H54 (cell line): ENCODE measurements at places on chromosomes 1 and 21.

- no peak for DNase-seq
Measured at GRCh38 chr1:177950506-177950905, 19.4 kb downstream of the SEC16B start.

DNA sequence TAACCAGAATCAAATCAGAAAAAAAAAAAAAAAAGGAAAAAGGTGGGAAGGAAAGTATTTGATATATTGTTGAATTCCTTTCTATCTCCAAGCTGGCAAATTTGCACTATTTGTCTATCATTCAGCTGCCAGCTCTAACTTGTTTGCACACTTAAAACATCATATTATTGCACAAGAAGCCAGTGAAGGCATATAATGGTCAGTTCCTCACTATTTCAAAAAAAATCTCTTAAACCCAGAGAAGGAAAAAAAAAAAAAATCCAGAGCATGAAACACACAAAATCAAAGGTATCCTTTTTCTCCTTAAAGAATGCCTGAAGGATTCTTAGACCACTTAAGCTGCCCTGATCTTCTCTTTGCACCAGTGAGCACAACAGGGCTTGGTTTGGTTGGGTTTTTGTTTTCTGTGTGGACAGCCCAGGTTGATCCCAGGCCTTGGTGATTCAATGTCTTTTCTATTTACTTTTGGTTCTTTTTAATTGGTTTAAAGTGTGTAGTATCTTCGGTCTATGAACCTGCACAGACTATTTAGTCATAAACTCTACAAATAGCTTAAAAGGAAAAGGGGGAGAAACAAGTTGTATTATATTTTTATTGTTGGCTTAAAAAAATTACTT, 40.2 kb downstream of the DUSP10 start:
- no peak for DNase-seq

GRCh38 chr1:203349773-203350524, 973 bp downstream of the FMOD start:
- no peak for DNase-seq

GRCh38 chr21:42921927-42922326, 3.5 kb downstream of the ERVH48-1 start:
- DNase-seq: no peak

GRCh38 chr1:112371775-112372174, 24.2 kb upstream of the CTTNBP2NL start:
- no peak for DNase-seq

DNA sequence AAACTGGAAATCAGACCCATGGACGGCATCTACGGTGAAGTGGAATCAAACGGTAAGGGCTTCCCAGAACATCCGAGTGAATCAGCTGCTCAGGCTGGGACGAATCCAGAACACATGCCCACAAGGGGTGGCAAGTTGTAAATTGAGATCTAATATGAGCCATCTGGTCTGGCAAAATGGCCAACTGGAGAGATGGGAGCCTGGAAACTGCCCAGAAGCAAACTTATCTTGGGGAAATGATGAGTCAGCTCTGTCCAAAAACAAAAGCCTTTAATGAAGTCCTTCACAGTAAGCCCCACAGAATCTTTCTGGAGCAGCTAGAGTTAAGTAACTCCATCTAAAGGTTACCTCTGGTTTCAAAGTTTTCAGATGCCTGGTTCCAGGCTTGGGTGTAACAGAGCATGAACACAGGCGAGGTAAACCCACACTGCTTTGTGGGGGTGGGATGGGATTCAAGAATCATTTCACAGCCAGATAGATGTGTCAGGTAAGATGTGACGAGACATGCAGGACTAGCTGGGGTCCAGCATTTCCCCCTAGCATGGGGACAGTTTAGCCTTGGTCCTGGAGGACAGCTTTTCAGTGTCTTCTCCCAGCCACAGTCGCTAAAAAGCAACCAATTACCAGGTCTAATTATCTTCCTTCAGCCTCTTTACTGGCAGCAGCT, 10.5 kb upstream of the SRP9 start:
- peak; percentile 68 for DNase-seq

DNA sequence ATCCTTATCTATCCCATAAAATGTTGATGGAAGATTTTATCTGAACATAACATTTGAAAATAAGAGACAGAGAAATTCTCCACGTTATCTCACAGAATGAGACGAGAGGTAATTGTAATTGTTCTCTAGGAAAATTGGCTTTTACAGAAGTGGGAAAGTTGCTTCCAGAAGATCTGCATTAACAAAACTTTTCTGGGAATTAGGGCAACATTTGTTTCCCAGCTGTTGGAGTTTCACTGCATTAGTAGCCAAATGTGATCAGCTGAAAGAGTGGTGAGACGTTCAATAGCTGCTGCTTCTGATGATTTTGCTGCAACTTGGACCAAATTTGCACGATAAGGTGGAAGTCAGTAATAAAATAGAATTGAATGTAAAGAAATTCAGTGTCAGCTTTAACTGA, 7.6 kb downstream of the CHODL start:
- no peak for DNase-seq

DNA sequence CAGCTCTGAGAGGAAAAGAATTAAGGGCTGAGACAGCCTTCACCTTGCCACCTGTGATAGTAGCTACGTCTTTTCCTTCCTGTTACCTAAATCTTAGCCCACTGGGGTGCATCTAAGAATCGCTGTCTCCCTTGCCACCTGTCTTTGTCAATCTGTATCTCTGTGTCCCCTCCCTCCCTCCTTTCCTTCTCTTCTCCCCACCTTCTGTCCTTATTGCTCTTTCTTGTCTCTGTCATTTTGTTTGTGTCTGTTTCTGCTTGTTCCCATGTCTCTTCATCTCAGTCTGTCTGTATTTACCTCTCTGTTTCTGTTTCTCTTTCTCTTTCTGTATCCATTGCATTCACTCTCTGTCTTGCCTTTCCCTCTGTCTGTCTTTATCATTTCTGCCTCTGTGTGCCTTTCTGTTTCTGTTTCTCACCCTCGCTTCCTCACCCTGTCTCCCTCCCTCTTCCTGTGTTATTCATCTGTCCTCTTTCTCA, 30.2 kb downstream of the SLC22A15 start:
- DNase-seq: no peak

DNA sequence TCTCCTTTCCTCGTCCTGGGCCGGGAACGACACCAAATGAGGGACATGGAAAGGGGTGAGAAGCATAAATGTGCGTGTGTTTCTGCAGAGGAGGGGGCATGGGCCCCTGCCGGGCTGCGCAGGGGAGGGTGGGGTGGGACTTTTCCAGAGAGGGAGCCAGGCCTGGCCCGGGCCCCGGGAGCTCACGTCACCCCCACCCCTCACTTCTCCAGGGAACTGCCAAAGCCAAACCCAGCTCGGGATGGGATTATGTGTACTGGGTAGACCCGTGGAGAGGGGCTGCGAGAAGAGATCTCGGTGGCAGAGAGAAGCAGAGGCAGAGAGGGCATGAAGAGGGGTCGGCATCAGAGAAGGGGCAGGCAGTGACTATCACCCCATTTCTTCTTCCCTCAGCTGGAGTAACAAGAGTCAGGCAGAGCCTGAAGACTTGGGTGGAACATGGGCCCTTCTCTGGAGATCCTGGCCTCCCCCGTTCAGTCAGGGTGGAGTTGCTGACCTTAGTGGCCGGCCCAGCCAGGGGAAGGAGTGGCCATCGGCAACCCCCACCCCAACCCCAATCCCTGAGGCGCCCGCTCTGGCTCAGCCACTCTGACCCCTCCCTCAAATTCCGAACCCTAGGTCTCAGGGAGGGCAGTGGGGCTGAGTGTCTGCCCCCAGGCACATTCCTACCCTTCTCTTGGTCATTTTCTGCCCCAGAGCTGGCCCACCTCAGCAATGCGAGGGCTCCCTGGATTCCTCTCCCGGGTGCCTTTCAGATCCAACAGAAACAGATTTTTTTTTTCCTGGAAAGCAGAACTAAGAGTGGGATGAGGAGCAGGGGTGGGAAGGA, 1.2 kb downstream of the ADAMTSL4 start:
- DNase-seq: no peak

DNA sequence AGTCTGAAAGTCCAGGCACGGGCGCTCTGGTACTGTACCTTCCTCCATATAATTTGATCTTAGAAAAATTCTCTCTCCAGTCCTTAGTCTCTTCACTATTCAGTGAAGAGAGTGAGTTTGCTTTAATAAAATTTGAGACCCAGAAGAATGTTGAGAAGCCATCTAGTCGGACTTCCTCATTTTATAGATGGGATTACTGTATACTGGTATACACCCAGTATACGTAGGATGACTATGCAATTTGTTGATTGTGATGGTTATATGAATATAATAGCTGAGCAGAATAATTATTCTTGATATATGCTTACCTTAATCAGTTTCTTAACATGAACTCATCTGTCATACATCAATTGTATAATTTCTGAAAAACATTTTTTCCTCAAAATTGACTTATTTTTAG, 328.0 kb upstream of the B3GALT2 start:
- no peak for DNase-seq

DNA sequence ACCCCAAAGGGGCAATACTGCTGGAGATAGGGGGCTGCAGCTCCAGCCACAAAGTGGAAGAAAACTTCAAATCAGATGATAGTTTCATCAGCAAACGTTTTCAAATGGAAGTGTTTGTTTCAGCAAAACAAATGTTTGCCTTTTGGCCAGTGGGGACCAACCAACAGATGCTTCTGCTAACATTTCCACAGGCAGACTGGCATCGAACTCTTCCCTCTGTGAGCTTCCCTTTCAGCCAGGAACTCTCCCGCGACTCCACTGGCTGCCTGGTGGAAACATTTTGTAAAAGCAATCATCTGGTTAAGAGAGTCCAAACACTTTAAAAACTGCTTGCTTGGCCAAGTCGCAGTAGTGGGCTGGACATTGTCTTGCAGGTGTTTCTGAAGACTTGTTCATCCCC, 30.7 kb downstream of the CENPF start:
- no peak for DNase-seq

DNA sequence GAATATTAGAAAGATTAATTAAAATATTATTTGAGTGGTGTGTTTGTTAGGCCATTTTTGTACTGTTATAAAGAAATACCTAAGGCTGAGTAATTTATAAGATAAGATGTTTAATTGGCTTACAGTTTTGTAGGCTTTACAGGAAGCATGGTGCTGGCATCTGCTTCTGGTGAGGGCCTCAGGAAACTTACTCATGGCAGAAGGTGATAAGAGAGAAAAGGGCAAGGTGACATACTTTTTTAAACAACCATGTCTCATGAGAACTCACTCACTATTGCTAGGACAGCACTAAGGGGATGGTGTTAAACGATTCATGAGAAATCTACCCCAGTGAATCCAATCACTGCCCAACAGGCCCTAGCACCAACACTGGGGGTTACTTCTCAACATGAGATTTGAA, 56.7 kb upstream of the RGS21 start:
- DNase-seq: no peak

- no peak for DNase-seq
Measured at GRCh38 chr1:175319912-175320230, 127.3 kb upstream of the KIAA0040 start.

DNA sequence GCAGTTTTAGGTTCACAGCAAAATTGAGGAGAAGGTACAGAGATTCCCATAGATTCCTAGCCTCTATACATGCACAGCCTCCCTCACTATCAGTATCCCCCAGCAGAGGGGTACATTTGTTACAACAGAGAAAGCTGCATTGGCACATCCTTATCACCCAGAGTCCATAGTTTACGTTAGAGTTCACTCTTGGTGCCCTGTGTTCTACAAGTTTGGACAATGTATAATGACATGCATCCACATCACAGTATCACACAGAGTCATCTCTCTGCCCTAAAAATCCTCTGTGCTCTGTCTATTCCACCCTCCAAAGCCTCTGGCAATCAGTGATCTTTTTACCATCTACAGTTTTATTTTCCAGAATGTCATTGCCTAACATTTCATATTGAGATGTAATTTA, 22.3 kb upstream of the RGS16 start:
- no peak for DNase-seq

DNA sequence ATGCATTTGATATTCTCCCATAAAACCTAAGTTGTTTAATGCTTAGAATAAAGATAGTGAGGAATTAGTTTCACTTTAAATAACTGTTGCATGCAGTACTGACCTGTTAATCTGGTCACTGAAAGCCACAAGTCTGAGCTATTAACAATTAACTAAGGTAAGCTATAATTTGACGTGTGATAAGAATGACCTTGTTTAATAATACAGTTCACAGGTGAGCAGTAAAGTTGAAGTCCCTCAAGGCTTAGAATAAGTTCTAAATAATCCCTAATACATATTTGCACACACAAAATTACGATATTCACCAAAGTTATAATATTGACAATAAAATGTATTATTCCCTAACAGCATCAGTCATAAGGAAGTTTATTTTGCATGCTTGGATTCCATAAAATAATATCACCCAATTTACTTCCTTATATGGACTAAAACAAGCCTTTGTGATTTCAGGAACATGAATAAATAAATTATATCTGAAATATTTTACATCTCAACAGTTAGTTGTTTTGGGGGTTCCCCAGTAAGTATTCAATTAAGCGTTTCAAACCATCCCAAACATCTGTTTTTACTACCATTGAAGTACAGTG, 70.6 kb upstream of the CHRM3 start:
- no peak for DNase-seq

GRCh38 chr1:172246521-172247390, 173.7 kb upstream of the C1orf105 start:
- no peak for DNase-seq

- peak; percentile 38 for DNase-seq
Measured at GRCh38 chr1:17335821-17336710, 28.1 kb downstream of the PADI4 start.

GRCh38 chr21:40706806-40707655, 139.9 kb downstream of the DSCAM start:
- DNase-seq: no peak

DNA sequence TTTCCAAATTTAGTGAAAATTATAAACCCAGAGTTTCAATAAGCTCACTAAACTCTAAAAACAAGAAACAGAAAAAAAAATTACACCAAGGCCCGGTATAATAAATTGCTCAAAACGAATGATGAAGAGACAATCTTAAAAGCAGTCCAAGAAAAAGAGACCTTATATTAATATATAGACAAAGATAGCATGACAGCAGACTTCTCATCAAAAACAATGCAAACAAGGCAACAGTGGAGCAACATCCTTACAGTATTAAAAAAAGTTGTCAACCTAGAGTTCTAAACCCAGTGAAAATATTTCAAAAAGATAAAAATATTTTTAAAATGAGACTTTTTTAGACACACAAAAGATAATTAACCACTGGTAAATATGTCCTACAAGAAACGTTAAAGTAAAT, 46.7 kb downstream of the KIFAP3 start:
- no peak for DNase-seq

GRCh38 chr1:20370698-20371097, 80.0 kb downstream of the VWA5B1 start:
- no peak for DNase-seq
